ENCODE measurements at places on chromosomes 5 and 9.

GRCh38 chr5:77449981-77450380 is 42.1 kb downstream of the WDR41 start:
- DNase-seq: no peak

DNA sequence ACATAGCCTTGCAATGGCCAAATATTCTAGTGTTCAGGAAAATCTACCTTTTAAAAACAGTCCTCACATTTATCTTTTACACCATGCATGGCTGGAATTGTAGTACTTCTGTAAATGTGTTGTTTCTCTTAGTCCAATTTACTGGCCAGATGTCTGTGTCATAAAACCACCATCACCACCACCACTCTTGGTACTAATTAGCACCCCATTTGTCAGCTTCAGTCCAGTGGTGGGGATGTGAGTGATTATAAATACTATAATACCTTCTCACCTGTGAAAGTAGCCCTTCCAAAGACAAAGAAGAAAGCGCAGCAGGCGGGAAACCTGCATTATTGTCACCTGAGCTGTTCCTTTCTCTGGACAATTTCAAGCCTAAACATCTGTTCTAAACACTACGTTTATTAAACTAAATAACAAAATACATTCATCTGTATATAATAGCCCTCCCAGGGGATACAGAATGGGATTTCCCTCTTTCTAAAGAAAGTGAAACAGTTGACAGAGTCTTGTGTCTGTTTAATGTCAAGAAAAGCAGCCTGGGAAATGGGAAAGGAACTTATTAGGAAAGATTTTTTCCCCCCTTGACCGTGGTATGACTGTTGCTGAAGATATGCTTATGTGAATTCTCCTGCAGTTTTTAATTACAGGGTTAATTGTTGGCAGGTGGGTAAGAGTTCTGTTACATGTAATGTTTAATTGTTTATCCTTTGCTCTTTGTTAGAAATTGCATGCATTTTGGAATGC is 144.5 kb upstream of the NUDT12 start:
- no peak for DNase-seq

- DNase-seq: no peak
These were observed 28.2 kb upstream of the SMAD5 start for GRCh38 chr5:136104306-136104965.

- no peak for DNase-seq
These were observed 48.9 kb downstream of the PKD2L2 start for GRCh38 chr5:137937994-137938750.
